Stimulated activated CD4-positive, alpha-beta T cell treated with anti-CD3 and anti-CD28 coated beads, Interleukin-1b, Interleukin-23, amount 100 ng/mL, for 1 hour (primary cell): ENCODE measurements at places on chromosomes 3 and 15.
A peak's percentile ranks its signal among the peaks of the same experiment; 100 is the strongest.

- DNase-seq = no peak
Measured at GRCh38 chr3:171458071-171458863, 1.9 kb downstream of the TNIK start.

DNA sequence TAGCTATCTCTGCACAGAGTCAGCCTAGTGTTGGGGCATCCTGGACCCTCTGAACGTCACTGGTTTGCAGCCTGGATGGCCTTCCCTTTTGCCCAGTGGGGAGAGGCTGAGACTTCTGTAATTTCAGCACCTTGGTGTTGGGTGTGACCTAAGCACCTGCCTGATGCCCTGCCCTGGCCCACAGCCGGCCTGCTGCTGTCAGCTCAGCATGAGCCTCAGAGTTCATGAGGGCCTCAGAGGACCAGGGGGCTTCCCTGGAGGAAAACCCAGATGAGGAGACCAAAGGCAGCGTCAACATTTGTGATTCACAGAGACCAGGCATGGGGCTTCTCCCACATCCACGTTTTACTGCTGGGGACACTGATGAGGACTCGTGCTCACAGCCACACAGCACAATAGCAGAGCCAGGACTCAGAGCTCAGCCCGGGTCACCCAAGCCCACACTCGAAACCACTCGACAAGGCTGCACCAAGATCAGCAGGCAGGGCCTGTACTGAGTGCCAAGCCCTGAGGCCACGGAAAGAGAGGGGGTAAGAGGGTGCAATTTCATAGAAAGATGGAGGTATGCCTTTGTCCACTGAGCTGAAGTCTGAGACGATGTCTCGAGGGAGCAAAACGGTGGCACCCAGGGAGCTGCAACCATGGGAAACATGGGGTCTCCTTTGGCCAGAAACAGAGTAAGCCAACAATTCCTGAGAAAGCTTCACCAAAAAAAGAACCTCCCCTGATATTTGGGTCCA, 9.9 kb upstream of the GP9 start:
- no peak for DNase-seq

GRCh38 chr15:71245588-71245987, 130.3 kb downstream of the THSD4 start:
- no peak for DNase-seq

GRCh38 chr3:187145149-187145895, 6.0 kb upstream of the RPL39L start:
- DNase-seq = no peak

GRCh38 chr3:107258300-107258699, 118.9 kb upstream of the CCDC54 start:
- DNase-seq = no peak

DNA sequence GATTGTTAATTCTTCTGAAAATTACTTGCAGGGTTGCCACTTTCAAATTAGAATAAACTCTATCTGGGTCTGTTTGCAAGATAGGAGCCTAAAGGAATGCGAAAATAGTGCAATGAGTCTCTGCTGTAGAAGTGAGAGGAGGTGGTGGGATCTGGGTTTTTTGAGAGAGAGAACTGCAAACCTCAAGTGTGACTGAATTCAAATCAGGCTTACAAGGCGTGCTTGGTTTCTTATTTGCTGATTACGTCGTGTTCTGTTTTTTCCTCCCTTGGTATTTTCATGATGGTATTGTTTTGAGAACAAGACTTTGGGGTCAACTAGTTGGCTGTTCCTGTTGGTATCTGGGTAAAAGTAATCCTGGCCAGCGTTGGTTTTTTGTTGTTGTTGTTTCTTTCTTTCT, 490.9 kb upstream of the CFAP20DC start:
- no peak for DNase-seq

DNA sequence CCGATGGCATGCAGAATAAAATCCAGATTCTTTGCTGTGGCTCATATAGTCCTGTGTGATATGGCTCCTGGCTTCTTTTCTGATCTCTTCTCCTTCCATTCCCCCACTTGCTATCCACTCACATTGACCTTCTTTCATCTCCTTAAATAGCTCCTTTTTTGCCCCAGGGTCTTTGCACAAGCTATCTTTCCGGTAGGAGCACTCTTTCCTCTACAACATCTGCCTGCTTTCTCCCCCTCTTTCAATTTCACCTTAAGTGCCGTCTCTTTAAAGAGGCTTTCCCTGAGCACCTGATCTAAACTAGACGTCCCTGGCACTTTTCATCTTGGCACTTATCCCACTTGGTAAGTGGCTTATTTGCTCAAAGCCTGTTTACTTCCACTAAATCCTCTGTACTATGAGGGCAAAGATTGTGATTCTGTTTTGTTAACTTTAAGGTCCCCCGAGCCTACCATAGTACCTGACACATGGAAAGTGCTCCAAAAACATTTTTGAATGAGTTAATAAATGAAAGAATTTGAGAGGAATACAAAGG, 323.3 kb upstream of the TLE3 start:
- no peak for DNase-seq

- no peak for DNase-seq
Measured at GRCh38 chr3:159185443-159186050, 383.7 kb downstream of the MFSD1 start.

DNA sequence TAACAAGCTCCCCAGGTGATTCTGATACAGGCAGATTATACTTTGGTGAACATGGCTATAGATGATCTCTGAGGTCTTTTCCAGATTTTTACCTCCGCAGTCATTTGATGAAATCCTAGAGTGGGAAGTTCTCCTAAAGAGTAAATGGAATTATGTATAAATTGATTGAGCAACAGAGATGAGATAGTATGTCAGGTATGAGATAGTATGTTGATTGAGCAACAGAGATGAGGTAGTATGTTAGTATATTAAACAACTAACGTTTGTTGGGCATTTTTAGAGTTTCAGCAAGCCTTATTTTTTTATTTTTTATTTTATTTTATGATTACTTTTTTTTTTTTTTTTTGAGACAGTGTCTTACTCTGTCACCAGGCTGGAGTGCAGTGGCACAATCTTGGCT, 265.0 kb upstream of the SOX2 start:
- no peak for DNase-seq

GRCh38 chr3:129766135-129766534, 127.4 kb downstream of the TMCC1 start:
- DNase-seq = no peak

GRCh38 chr15:70096215-70097062, 1.3 kb downstream of the TLE3 start:
- DNase-seq = no peak

DNA sequence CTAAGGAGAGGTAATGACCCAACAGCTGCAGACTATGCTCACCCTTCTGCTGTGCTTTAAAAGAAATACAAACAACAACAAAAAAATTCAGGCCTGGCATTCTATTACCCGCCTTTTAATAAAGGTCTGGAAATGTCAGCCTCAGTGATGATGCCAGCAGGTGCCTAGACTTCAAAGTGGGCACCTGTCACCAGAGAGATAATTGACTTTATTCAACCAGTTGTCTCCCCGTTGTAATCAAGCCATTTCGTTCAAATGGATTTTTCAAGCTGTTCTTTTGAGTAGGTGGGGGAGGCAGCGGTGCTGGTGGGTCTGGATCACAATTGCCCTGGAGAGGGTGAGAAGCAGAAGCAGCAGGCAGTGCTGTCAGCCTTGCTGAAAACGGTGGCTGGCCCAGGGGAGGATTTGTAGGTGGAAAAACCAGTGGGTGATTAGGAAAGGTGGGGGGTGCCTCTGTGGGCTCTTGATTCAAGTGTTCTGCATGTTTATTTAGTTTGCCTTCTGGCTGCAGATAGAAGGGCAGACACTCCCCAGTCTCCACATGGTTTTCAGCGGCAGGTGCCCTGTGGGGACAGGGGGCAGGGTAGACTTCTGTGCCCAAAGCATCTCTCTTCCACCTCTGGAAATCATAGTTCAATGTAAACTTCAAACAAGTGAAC, 300.2 kb upstream of the SLCO3A1 start:
- no peak for DNase-seq

DNA sequence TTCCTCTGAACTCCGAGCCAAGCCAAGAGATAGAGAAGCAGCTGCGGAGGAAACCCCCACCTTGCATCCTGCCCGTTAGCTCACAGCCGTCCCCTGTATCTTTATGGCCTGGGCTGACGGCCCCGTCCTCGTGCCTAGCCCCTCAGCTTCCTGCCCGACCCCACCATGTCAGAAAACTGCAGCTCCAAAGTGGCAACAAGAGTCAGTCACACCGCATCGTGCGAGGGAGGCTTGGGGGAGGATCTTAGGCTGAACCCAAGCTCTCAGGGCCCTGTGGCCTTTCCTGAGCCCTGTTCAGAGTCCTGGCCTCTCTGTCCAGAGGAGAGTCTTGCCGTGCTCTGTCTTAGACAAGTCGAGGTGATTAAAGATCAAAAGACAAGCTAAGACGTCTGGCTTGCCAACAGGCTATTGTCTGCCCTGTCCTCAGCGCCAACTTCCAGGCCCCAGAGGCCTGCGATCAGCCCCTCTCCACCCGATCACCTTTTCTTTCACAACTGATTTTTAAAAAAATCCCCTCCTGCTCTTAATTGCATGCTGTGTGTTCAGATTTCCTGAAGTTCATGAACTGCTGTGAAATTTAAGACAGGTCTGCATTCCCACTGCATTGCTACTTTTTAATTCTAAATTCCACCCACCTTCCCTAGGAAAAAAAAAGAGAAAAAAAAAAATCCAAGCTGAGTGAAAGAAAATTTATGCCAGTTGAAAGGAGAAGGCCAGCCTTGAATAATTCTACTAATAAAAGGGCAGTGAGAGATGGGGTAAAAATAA, 89.7 kb upstream of the WNT5A start:
- DNase-seq = no peak

DNA sequence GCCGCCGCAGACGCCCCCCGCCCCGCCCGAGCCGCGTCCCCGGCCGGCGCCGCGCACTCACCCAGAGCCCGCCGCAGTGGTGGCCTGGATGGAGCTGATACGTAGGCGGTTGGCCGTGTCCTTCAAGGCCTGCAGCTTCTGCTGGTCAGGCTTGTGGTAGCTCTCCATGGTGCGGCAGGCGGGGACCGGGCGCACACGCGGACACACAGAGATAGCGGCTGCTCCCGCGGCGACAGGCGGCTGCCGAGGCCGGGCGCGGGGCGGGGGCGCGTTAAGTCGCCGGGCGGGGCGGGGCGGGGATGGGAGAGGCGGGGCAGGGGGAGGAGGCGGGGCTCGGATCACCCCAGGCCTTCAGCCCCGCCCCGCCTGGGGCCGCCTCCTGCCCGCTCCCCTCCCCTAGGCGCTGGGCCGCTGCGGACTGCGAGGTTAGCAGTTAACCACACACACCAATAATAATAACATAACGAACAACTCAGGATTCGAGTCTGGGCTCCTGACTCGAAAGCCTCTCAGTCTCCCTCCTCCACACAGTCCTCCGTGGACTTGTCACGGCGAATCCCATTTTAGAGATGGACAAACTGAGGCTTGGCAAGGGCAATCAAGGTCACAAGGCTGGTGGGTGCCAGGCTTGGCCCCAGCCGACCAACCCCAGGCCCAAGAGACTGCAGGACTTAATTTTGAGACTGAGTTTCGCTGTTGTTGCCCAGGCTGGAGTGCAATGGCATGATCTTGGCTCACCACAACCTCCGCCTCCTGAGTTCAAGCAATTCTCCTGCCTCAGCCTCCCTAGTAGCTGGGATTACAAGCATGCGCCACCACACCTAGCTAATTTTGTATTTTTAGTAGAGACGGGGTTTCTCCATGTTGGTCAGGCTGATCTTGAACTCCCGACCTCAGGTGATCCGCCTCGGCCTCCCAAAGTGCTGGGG, at the start of gene TKT:
Gene TKT, minus strand, starts transcription at position 248 of the 929 bp plus-strand sequence. Its CDS starts 80 bp downstream, at position 168.
- DNase-seq = peak; percentile 51

DNA sequence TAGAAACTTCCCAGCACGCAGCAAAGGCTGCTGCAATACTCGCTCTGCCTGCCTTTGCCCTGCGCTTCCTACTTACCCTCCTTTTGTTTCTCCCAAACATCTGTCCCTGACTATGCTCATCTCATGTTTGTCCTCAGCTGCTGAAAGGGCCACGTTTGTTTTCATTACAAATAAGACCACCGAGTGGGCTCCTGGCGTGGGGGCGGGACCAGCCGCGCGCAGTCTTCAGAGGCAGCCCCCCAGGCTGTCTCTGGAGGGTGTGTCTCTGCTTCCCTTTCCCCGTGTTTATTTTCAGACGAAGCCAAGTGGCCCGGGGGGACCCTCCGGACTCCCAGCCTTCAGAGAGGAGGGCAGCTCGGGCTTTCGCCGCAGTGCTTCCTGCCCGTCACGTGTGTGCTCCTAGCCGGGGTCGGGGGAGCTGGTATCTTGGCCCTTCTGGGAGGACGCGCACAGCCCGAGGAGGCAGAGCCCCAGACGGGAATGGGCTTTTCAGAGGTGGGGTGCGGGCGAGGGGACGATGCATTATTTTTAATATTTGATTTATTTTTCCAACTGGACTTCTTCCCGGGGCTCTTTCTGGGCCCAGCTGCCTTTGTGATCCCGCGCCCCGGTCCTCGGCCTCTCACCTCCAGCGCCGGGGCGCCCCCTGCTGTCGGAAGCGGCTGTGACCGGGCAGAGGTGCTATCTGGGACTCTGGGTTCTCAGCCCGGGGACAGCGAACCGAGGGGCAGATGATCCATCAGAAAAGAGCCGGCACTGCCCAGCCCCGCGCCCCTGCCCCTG, 70.0 kb upstream of the CGNL1 start:
- DNase-seq = peak; percentile 55

GRCh38 chr3:112822064-112823055, 24.3 kb downstream of the CD200R1L start:
- DNase-seq = no peak

DNA sequence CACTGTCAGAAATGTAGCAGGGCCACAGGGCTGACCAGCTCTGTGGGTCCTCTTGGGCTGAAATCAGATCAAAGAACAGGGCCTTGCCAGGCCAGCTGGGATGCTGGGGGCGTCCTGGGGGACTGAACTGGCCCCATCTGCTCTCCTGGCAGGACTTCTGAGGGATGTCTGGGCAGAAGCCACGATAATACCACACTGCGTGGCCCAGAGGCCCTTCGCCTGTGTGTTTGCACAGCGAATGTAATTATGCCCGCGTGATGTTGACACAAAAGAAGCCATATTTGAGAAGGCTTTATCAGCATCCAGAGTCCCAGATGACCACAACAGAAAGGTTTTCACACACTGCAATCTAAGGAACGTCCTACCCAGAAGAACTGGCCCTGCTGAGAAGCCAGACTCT, 174.0 kb downstream of the RAB11A start:
- DNase-seq = no peak

DNA sequence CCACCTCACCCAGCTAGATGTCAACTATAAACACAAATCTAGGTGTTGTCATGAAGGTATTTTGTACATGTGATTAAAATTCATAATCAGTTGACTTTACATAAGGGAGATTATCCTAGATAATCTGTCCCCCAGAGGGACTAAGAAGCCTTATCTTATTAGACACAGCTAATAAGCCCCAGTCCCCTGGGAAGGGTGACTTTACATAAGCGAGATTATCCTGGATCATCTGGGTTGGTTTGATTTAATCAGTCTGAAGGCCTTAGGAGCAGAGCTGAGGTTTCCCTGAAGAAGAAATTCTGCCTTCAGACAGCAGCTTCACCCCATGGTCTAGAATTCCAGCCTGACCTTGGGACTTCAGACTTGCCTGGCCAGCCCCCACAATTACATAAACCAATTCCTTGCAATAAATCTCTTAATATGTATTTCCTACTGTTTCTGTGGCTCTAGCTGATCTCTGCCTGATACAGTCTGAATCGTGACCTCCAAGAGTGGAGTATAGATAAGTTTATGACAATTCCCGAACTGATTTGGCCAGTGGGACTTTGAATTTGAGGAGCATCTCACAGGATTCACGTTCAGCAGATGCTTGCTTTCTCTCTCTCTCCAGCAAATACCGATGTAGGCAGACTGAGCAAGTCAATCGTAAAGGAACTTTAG, 66.5 kb downstream of the MRPL46 start:
- no peak for DNase-seq
